ENCODE measurements at places on chromosomes 4 and X.

DNA sequence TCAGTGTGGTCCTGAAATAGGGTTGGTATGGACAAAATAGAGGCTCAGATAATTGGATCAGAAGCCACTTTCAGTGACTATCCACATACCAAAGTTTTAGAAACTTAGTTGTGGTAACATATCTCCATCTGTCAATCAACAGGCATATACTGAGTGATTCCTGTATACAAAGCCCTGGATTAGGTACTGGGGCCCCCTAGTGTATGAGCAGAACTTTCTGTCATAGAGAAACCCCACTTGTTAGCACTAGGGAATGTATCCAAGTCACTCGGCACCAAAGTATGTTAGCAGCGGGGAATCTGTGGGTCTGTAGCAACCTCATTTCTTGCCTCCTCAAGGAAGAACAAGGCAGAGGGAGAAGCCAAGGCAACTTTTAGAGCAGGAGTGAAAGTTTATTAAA is 50.7 kb downstream of the MAP7D3 start:
- DNase-seq: no peak

DNA sequence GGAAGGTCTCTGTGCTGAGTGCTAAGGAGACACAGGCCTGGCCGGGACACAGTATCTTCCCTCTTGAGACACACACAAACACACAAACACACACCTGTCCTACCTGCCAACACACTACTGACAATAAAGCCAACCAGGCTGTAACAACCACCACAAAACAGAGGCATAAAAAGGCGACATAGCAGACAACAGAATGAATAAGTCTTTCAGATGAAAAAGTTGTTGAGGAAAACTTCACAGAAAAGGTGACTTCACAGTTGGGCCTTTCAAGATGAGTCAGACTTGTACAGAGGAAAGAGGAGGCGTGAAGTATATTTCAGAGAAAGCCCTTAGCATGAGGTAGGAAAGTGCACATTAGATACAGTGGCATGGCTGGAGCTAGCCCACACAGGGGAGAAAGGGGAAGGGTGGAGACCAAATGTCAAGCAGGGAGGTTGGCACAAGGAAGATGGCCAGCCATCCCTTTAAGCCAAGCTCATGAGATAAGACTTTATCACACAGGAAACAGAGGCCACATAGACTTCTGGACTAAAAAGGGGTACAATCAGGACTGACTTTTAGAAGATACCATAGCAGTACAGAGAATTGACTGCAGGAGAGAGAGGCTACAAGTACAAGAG is 54.0 kb downstream of the SLC9A7 start:
- DNase-seq: no peak

DNA sequence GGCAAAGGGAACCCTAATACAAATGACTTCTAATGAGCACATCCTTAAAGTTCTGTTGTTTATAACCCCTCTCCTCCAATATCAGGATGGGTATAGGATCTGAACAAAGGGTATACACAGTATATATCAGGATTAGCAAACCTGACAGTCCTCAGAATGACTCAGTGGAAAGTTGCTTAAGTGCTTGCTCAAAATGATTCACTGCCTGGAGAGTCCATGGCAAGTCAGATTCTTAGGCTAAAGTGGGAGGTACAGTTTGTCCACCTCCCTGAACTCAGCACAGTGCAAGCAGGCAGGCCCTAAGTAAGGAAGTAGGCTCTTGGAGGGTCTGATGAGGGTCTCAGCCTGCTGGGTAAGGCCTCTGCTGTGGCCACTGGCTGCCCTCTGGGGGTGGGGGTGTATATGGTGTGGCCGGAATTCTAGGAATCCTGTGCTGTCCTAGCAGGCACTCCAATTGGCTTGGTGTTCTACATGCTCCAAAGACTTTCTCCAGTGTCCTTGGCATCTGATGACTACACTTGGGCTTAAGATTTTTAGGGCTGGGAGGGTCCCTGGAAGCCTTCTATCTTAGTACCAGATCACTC is 54.3 kb downstream of the CHRDL1 start:
- no peak for DNase-seq

DNA sequence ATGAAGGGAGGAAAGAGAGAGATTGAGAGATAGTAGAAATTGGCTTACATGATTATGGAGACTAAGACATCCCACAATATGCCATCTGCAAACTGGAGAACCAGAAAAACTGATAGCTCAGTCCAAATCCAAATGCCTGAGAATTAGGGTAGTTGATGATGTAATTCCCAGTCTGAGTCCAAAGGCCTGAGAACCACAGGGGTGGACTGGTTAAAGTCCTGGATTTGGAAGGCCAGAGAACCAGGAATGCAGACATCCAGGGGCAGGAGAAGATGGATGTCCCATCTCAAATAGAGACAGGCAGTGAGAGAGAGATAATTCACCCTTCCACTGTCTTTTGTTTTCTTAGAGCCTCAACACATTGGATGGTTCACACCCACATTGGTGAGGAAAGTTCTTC is 345.7 kb upstream of the SPANXN4 start:
- no peak for DNase-seq

DNA sequence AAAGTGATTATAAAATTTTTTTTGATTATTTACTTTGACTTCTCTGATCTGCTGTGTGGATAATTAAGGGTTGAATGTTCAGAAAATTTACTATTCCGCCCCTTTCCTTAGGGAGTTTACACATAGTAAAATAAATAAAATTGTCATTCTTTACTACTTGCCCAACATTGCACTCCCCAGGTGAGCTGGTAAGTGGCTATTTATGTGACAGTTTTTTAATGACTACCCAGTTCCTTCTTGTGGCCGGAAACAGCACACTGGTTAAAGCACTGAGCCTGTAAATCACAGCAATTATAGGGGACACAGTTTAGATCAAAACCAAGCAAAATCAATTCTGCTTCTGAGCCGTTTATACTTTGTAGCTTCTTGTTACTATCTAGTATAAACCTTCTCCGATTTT is 158.1 kb downstream of the FHIP1A start:
- no peak for DNase-seq

GRCh38 chr4:137390707-137391106 is 141.6 kb downstream of the PCDH18 start:
- DNase-seq: no peak

DNA sequence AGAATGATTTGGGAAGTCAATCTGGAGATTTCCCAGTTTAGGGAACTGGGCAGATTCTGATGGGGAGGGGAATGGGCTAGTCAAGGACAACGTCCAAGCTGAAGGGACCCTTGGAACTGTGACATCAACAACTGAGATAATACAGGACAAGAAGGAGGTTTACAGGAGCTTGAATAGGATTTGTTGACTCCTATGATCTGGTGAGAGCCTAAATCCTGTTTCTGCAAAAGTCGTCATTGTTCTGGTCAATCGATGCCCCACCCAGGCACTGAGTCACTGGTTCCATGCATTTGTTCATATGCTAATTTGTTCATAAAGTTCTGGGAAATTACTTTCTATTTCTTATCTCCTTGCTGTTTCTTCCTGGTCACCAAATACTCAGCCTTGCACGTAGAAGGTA is 15.3 kb upstream of the PDGFRA start:
- no peak for DNase-seq

GRCh38 chr4:38531141-38531727 is 132.8 kb upstream of the KLF3 start:
- no peak for DNase-seq

- DNase-seq: no peak
Observed at GRCh38 chr4:24070117-24070516, 180.3 kb upstream of the PPARGC1A start.

- DNase-seq: no peak
Observed at GRCh38 chrX:10230222-10230621, 73.4 kb downstream of the CLCN4 start.

- DNase-seq: peak; percentile 30
Observed at GRCh38 chr4:108168671-108169523, at the start of gene LEF1. TSS of gene LEF1 (minus strand) at chr4:108168932. CDS start at chr4:108167767, 1,165 bp downstream.

- DNase-seq: no peak
Observed at GRCh38 chrX:72271812-72272211, 5.2 kb downstream of the RPS4X start.

DNA sequence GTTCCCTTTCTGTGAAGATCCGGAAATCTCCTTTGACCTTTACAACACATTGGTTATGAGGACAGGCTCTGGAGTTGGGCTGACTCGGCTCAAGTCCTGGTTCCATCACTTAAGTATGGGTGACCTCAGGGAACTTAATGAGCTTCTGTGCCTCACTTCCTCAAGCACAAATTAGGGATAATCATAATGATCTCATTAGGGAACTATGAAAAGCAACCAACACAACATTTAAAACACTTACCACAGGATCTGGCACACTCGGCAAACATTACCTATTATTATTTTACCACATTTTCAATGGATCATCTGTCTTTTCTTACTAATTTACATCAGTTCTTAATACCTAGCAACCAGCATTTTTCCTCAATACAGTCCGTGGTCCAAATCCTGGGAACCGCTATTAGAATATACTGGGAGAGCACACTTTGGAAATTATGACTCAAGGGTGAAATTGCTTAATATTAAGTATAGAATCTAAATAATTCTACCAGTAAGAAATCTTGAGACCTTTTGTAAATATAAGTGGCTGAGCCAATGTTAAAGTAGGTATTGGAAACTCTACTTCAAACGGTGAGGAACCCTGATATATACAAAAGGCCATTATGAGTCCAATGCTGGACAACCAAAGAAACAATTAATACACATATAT is 19.6 kb downstream of the ADGRA3 start:
- no peak for DNase-seq

GRCh38 chr4:123469245-123469644 is 72.7 kb downstream of the SPRY1 start:
- DNase-seq: no peak

- no peak for DNase-seq
Observed at GRCh38 chrX:20244931-20245330, 21.8 kb downstream of the RPS6KA3 start.

- DNase-seq: no peak
Observed at GRCh38 chr4:99447079-99447478, 11.9 kb upstream of the ADH7 start.

- no peak for DNase-seq
Observed at GRCh38 chrX:67546496-67547423, 2.9 kb downstream of the AR start.

DNA sequence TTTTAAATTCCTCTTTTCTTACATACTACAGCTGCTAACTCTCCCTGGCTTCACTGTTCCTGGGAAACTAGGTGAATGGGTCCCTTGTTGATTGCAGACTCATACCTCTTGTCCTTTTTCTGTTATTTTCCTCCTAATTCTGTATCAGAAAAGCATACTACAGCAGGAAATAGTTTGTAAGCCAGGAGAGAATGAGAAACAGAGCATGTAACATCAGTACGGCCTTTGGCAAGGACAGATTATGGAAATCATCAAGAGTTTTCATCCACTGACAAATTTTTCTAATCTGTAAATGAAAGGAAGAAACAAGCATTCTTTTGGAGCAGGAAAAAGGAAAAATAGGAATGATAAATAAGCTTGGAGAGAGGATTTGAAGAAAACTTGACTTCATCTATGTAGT is 239.2 kb downstream of the ANTXR2 start:
- DNase-seq: no peak

GRCh38 chr4:125677665-125678307 is 363.0 kb downstream of the FAT4 start:
- no peak for DNase-seq

DNA sequence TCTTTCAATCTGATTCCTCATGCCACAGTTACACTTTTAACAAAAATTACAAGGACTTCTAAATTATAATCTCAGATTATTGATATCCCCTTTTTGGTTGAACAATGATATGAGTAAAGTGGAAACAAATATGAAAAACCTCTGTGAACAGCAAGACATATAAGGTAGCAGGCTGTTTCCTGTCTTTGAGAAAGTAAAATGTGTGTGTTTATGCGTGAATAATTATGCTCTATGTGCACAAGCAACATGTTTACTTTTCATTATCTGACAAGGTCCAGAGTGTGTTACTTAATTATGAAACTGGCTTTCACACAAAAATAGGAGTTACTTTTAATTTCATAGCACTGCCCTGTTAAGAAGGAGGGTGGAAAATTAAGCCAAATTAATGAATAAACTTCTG is 43.1 kb downstream of the DDIT4L start:
- DNase-seq: no peak
